ENCODE measurements at places on chromosomes 1 and 21.
A peak's percentile ranks its signal among the peaks of the same experiment; 100 is the strongest.

DNA sequence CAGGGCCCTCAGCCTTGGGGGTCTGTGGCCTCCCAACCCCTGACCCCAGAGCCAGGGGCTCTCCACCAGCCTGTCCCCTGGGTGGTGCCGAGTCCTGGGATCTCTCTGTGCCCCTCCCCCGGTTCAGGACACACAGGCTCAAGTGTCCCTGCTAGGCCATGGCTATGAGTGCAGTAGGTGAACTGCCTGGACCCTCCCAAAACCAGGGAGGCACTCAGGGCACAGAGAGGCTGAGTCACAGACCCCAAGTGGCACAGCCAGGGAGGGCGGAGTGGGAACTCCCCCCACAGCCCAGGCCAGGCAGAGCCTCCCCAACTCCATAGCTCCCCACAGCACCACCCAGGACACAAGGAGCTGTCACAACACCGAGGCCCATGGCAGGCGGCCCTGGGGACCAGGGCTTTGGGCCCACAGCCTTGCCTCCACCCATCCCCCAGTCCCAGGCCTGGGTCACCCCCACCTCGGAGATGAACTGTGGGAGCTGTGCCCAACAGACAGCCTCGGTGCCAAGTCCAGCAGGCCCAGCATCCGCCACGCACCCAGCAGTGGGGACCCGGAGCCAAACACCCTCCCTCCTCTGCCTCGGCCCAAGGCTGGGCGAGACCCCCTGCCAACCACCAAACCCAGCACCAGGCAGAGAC, 3.2 kb downstream of the DVL1 start:
- no peak for DNase-seq

GRCh38 chr1:22880174-22880601, 92.5 kb downstream of the LACTBL1 start:
- peak; percentile 56 for DNase-seq

DNA sequence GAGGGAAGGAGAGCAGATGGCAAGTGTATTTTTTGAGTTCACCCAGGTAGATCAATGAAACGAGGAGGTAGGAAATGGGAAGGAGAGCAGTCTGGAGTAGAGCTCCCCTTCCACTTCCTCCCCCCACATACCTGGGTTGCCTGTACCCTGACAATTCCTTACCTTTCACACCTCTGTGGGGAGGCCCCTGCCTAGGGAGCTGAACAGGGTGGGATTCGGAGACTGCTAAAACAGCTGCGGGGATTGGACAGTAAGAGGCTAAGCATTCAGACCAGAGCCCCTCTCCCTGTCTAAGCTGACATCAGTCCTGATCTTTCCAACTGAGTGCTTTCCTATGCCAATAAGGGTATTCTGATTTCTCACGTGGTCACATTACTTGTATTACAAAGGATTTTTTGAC, 14.5 kb downstream of the RCSD1 start:
- DNase-seq: no peak

GRCh38 chr1:151340870-151341754, 5.9 kb downstream of the RFX5 start:
- DNase-seq: peak; percentile 93

DNA sequence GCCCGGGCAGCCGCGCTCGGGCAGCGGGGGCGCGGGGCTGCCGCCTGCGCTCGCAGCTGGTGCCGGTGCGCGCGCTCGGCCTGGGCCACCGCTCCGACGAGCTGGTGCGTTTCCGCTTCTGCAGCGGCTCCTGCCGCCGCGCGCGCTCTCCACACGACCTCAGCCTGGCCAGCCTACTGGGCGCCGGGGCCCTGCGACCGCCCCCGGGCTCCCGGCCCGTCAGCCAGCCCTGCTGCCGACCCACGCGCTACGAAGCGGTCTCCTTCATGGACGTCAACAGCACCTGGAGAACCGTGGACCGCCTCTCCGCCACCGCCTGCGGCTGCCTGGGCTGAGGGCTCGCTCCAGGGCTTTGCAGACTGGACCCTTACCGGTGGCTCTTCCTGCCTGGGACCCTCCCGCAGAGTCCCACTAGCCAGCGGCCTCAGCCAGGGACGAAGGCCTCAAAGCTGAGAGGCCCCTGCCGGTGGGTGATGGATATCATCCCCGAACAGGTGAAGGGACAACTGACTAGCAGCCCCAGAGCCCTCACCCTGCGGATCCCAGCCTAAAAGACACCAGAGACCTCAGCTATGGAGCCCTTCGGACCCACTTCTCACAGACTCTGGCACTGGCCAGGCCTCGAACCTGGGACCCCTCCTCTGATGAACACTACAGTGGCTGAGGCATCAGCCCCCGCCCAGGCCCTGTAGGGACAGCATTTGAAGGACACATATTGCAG, 3.0 kb downstream of the ARTN start:
- DNase-seq: peak; percentile 69

GRCh38 chr1:151158326-151158725, 1.9 kb downstream of the TNFAIP8L2 start:
- no peak for DNase-seq

GRCh38 chr1:160214481-160215140, 9.4 kb downstream of the PEA15 start:
- DNase-seq: peak; percentile 31

GRCh38 chr21:46061518-46061917, 36.4 kb upstream of the COL6A2 start:
- no peak for DNase-seq

GRCh38 chr1:46285730-46286477, 17.5 kb downstream of the LRRC41 start:
- no peak for DNase-seq

- DNase-seq: no peak
Observed at GRCh38 chr1:235455823-235456222, 48.4 kb downstream of the B3GALNT2 start.

DNA sequence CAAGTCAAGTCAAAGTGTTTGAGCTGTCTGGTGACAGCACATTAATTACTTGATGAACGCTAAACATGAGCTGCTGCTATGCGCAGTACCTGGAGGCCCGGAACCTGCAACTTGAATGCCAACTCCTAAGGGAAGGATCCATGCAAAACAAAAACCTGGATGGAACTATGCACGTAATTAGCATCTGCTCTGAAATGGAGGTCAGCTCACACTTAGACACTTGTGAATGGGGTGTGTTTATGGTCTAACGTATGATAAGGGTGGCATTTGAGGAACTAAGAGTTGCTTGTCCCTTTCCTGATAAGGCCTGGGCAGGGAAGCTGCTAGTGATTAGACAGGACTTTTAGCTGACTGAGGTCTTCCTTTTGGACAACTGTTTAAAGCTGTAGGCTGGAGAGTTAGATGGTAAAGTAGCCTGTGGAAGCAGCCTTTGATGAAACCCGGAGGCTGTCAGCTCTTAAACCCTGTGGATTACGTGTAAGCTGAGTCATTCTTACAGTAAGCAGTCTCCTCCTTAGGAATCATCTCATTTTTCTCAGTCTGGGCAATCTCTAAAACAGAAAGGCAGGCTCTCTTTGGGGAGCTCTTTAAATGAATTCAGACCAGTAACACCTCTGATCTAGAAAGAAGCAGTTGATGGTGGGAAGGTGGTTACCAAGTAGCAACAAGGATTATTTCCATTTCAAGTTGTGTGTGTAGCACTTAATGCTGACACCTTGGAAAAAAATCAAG, 6.8 kb downstream of the TENT5C start:
- DNase-seq: peak; percentile 93

DNA sequence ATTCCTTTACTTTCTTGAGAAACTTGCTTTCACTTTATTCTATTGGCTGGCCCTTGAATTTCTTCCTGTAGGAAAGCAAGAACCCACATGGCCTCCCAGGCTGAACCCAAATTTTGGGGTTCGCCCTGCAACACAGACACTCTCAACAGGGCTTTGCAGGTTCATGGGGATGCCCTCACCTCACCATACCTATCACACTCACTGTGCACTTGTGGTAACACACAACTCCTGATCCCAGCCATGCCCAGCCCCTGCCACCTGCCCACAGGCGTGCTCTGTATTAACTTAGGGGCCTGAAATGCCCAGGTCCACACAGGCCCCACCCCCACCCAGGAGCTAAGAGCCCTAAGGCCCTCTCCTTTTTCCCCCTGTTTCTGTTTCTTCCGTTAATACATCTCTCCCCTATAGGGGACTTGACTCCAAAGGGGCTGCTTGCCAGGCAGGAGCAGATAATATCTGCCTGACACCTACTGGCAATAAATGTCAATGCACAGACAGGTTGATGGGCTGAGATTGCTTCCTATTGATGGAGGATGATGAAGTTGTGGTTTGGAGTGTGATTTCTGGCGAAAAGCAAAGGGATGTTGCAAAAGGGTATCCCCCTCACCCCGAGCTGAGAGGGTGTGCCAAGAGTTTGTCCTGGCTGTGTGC, 171.5 kb downstream of the AJAP1 start:
- DNase-seq: no peak

GRCh38 chr1:226209307-226210059, 14.0 kb upstream of the MIXL1 start:
- DNase-seq: no peak

DNA sequence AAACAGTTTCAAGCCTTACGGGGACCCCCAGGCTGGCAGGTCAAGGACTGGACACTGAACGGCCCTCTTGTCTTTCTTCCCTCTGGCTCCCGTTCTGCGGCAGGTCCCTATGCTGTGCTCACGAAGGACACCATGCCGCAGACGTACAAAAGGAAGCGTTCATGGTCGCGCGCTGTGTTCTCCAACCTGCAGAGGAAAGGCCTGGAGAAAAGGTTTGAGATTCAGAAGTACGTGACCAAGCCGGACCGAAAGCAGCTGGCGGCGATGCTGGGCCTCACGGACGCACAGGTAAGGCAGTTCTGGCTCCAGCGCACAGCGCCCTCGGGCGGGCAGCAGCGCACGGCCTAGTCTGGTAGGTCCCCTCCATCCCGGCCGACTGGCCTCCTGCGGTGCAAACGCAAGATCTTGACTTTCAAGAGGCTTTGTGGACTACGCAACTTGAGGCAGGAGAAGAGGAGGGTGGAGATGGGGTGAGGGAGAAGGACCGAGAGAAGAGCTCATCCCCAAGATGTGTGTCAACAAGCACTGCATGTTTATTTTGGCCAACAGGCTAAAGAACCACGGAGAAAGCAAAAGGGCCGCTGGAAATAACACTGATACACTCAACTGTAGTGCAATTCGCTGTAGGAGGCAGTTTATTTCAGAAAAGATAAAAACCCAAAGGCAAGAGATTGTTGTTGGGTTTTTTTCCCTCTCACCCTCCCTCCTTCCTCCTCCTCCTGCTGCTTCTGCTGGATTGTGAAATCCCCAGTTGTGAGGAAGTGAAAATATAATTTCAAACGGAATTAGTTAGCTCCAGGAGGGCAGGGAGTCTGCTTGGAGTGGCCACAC, 3.0 kb downstream of the HLX start:
- peak; percentile 53 for DNase-seq

- peak; percentile 39 for DNase-seq
Observed at GRCh38 chr1:26697431-26697977, 1.7 kb downstream of the ARID1A start.

- no peak for DNase-seq
Observed at GRCh38 chr1:43439781-43440180, 13.9 kb downstream of the HYI start.

- DNase-seq: peak; percentile 33
Observed at GRCh38 chr21:34642211-34643075, 26.4 kb upstream of the CLIC6 start.

GRCh38 chr1:22636927-22637326, 499 bp downstream of the C1QA start:
- DNase-seq: no peak

DNA sequence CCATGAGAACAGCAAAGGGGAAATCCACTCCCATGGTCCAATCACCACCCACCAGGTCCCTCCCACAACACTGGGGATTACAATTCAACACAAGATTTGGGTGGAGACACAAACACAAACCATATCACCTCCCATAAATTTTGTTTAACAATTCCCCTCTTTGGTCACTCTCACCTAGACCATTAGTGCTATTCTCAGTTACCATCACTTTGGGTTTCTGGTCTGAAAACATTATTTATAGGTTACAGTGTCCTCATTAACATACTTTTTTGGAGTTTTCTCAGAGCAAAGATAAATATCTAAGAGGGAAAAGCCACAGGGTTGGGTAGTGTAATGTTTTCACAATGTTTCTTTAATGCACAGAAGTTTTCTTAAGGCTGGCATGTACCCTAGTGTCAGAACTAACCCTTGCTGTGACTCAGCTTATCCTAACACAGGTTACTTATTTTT, 47.7 kb upstream of the DNAH14 start:
- no peak for DNase-seq
